ENCODE measurements at places on chromosomes 7 and 10. TPM values are rescaled to one million over a fixed set of nuclear protein-coding genes. Genes with fewer than 3 reads are reported as not detected.

SPDYE5 gene
- total RNA-seq = not detected

DRGX gene
- not detected for total RNA-seq

MACC1 gene
- total RNA-seq = not detected

GATA3 gene
- total RNA-seq = under 0.01 TPM

TMEM229A gene
- total RNA-seq = not detected

C10orf67 gene
- total RNA-seq = not detected

SH2D4B gene
- total RNA-seq = under 0.01 TPM

LIPM gene
- total RNA-seq = not detected

SH3PXD2A gene
- 2.6 TPM for total RNA-seq

INHBA gene
- total RNA-seq = 0.51 TPM

MBLAC1 gene
- 2.1 TPM for total RNA-seq

HTRA1 gene
- total RNA-seq = 60.7 TPM

AOAH gene
- 0.51 TPM for total RNA-seq

GPER1 gene
- total RNA-seq = 2.3 TPM

MACROH2A2 gene
- not detected for total RNA-seq

NEURL1 gene
- under 0.01 TPM for total RNA-seq

ITIH5 gene
- 1.0 TPM for total RNA-seq

NPC1L1 gene
- total RNA-seq = not detected

MGAM2 gene
- not detected for total RNA-seq

CDK14 gene
- 1.2 TPM for total RNA-seq

NODAL gene
- not detected for total RNA-seq

RGR gene
- total RNA-seq = not detected

AGR2 gene
- not detected for total RNA-seq

CPA5 gene
- not detected for total RNA-seq

BMS1 gene
- total RNA-seq = 17.1 TPM

ASB15 gene
- total RNA-seq = not detected

CHRM2 gene
- not detected for total RNA-seq

Data from dermis microvascular lymphatic vessel endothelial cell (primary cell).